ENCODE measurements at places on chromosomes 3 and 15. TPM values are rescaled to one million over a fixed set of nuclear protein-coding genes. Genes with fewer than 3 reads are reported as not detected.

IGSF11 gene
- total RNA-seq: under 0.01 TPM

TMC3 gene
- not detected for total RNA-seq

- no peak for DNase-seq
Measured at GRCh38 chr15:62449638-62450037, 284.6 kb upstream of the C2CD4B start.

- no peak for DNase-seq
Measured at GRCh38 chr3:88462230-88462629, 312.5 kb downstream of the C3orf38 start.

- DNase-seq: peak; percentile 69
Measured at GRCh38 chr3:18812316-18812715, 336.0 kb upstream of the KCNH8 start.

Data from hematopoietic multipotent progenitor cell (in vitro differentiated cells).